ENCODE measurements at places on chromosomes 1 and 21.

DNA sequence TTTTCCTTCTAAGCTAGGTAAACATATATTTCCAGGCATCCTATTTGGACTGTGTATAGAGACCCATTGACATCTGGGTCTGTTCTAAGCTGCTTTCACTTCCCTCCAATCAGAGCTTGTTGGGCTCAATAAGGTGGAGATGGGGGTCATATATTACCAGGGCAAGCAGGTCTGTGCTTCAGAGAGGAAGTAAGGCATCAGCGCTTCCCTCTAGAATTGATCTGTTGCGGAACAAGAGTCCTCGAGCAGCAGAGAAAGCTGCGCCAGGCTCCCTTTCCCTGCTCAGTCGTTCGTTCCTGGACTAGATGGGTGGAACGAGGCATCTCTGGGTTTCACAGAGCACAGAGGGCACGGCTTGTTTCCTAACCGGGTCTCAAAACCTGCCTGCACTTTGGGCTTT is 63.5 kb downstream of the DISC1 start:
- DNase-seq: no peak

GRCh38 chr21:35048706-35049617 is at the start of gene RUNX1:
TSS of gene RUNX1 (minus strand) at chr21:35049302.
- peak; percentile 90 for DNase-seq

- no peak for DNase-seq
These were observed 124.7 kb downstream of the EIF4G3 start for GRCh38 chr1:21052034-21052433.

- no peak for DNase-seq
These were observed 19.2 kb downstream of the S100A7 start for GRCh38 chr1:153441238-153441755.

DNA sequence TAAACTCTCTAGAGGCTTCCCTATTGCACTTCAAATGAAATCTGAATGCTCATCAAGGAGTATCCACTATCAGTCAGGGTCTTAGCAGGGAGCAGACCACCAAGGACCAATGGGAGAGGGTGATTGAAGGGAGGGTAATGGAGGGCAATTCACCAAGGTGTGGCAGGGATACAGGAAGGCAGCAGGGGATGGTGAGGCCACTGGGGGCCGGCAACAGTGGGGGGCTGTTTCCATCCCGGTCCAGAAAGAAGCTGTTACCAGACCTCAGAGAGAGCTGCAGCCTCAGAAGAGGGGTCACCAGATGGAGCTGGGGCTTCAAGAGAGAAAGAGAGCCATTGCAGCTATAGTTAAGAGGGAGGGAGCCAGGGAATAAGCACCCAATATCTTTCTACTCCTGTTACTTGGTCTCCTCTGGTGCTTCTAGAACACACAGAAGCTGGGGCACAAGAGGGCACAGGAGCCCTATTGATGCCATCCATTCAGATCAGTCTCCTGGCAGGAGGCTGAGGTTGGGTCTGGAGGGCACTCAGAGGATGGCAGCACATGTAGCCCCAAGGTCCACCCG is 417.6 kb downstream of the PTPRU start:
- no peak for DNase-seq

DNA sequence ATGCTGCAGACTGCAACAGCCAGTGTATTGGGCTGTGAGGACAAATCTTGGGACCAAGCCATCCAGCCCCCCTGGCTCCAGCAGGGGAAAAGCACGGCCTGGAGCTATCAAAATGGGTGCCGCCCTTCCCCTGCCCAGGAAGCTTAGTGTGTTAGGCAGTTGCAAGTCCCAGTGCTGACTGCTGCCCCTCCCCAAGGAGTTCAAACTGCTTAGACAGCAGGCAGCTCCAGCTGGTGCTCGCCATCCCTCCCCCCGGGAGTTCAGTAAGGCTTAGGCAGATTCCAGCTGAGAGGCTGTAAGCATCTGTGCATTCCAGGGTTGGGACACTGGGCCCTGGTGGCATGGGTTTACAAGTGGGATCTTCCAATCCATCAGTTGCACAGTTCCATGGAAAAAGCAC is 579.6 kb upstream of the NR5A2 start:
- DNase-seq: no peak
